ENCODE measurements at places on chromosomes 7 and 10.

DNA sequence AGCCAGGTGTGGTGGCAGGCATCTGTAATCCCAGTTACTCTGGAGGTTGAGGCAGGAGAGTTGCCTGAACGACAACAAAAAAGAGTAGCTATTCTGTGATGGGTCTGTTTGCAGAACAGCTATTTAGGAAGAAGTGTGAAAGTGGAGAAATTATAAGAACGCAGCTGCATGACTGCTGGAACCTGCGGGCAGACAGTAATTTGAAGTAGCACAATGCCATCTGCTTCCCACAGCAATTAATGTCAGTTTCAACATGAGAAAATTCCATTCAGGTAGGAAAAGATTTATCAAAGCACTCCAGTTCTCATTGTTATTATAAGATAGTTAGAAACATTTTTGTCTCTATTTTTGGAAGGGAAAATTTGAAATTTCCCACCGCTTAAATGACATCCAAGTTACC lies 21.5 kb downstream of the LAMB1 start:
- no peak for DNase-seq

GRCh38 chr7:35536396-35536826 lies 158.5 kb downstream of the HERPUD2 start:
- no peak for DNase-seq

DNA sequence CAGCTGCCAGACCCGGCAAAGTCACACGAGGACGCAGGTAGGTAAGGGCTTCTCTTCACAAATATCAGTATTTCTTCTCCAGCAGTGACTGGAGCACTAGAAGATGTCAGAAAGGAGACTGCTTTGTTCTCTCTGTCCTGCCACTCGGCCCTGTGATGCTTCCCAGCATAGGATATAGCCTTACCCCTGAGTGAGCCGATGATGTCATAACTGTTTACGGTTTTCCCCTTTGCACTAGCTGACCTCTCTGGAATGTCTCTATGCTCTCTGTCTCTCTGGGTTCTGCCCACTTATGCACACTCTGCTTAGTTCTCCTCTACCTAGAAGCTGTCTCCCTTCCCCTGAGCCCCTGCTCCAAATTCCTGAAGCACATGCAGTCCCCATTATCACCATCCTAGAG lies 167.5 kb upstream of the PODXL start:
- no peak for DNase-seq

- DNase-seq: no peak
Observed at GRCh38 chr10:43258211-43258561, 8.7 kb downstream of the RASGEF1A start.

DNA sequence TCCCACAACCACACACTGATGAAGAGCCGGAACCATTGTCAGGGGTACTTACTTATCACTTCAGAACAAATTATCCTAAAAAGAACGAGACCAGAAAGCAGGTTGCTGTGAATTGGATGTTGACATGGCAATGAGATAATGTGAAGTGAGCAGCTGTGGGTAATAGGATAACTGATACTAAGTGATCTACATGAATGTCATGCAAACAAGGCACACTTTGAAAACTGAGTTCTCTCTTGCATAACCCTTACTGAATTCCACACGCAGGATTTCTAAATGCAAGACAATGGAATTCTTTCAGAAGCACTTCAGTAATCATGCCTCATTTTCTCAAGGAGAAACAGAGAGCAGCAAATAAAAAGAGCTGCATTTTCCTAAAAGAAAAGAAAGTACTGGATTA lies 242.5 kb upstream of the TMEM229A start:
- no peak for DNase-seq

- no peak for DNase-seq
Observed at GRCh38 chr10:66931340-66931948, 5.6 kb downstream of the LRRTM3 start.

DNA sequence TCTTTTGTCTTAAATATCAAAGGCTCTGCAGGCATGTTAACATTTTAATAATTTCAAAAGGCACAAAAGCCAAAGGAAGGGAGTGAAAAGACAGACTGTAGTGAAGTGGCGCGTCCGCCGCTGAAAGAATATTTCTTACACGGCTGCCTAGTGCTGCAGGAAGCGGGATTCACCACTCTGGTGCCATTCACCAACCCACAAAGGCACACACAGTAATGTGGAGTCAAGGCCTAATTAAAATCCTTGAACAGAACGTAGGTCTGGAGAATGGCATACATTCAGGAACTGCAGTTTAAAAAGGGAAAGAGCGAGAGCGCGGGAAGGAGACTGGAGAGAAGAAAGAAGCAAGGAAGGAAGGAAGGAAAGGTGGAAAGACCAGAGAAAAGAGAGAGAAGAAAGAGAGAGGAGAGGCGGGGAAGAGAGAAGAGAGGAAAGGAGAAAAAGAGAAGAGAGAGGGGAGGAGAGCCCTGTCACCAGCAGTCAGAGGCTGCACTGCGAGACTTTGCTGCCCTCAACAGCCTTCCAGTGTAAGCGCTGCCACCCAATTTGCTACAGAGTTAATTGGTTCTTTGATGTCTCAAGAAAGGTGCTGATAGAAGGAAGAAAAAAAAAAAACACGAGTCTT lies 554.0 kb downstream of the MDFIC start:
- no peak for DNase-seq

GRCh38 chr7:80027611-80028173 lies 106.9 kb upstream of the GNAI1 start:
- no peak for DNase-seq

GRCh38 chr7:8249121-8249520 lies 12.8 kb downstream of the ICA1 start:
- no peak for DNase-seq

- no peak for DNase-seq
Observed at GRCh38 chr10:71640607-71641006, 79.0 kb downstream of the C10orf105 start.

- no peak for DNase-seq
Observed at GRCh38 chr10:78366663-78367411, 333.2 kb downstream of the RPS24 start.

DNA sequence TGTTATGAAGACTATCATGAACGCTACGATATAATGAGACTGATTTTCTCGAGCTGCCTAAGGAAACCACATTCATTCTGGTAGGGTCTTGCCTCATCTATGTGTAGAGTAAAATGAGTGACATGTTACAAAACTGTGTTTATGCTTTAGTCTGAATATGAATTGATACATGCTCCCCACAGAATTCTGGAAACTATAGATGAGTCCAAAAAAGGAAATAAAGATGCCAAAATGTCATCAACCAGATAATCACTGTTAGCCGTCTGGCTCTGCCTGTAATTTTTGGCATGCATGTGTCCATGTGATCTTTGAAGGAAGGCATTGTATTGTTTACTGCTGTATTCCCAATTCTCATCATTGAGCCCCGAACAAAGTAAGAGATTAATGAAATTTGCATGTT lies 42.6 kb upstream of the GPR37 start:
- no peak for DNase-seq

- DNase-seq: no peak
Observed at GRCh38 chr7:2245883-2246675, 4.1 kb downstream of the NUDT1 start.

GRCh38 chr7:17013204-17013603 lies 131.4 kb upstream of the AGR3 start:
- no peak for DNase-seq

- no peak for DNase-seq
Observed at GRCh38 chr10:118042336-118042735, 4.4 kb downstream of the RAB11FIP2 start.

GRCh38 chr7:121102619-121103018 lies 114.1 kb downstream of the CPED1 start:
- DNase-seq: no peak

DNA sequence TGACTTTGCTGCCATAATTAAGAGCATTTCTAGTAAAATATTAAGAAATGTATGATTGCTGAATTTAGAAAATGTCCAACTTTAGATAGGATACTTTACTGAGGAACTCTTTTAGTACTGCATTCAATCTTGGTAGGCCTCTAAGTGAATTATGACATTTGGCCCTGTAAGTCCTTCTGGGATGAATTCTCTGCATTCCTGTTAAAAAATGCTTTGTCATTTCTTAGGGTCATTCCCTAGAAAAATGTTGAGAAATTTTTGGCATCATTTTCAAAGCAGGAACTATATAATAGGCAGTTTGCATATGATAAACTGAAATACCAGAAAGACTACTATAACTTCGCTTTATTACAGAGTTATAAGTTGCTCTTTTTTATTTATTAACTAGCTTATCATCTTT lies 69.3 kb upstream of the PRR15 start:
- no peak for DNase-seq

GRCh38 chr7:155252444-155252887 lies 45.2 kb upstream of the INSIG1 start:
- no peak for DNase-seq

DNA sequence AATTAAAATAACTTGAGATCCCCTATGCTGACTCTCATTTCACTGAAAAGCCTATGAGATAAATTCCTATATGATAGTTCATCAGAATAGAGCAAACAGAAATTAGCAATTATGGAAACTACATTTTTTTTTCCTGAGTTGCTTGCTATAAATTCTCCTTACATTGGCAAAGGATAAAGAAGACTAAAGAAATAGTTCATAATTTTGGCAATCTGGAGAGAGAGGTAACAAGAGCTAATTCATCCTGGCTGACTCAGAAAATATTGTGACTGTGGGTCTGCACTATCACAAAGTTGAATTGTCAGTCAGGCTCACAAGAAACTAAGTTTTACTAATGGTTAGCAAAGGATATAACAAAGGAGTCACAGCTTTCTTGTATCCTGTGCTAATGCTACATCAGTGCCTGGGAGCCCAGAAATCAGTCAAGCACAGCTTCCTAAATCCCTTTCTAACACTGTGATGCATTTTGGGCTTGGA lies 483.0 kb downstream of the MAGI2 start:
- DNase-seq: no peak

GRCh38 chr7:99505324-99505662 lies 831 bp downstream of the ZKSCAN5 start:
- DNase-seq: no peak

DNA sequence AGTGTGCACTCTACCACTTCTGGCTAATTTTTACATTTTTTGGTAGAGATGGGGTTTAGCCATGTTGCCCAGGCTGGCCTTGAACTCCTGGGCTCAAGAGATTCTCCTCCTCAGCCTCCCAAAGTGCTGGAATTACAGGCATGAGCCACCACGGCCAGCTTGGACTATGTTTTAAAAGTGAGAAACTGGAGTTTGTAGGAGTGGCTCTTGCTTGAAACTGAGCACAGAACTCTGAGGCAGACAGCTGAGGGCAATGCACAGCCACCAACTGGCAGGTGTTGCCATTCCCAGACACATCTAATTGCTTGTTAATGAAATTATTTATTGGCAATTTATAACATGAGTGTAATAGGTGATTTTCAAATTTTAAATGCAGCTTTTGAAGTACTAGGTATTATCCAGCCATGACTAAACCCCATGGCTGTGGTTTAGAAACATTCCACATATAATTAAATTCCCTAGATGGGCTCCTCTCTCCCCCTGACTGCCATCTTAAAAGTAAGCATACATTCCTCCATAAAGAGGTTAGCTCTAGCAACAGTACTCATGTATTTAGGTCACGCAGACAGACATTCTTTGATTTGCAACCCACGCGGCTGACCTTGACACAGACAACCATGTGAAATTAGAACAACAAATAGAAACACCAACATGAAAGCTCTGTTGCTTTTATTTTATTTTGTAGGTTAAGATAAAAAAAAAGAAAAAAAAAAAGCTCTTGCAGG lies 19.8 kb downstream of the PANK1 start:
- DNase-seq: no peak

GRCh38 chr7:44278451-44279161 lies 46.8 kb downstream of the CAMK2B start:
- no peak for DNase-seq

DNA sequence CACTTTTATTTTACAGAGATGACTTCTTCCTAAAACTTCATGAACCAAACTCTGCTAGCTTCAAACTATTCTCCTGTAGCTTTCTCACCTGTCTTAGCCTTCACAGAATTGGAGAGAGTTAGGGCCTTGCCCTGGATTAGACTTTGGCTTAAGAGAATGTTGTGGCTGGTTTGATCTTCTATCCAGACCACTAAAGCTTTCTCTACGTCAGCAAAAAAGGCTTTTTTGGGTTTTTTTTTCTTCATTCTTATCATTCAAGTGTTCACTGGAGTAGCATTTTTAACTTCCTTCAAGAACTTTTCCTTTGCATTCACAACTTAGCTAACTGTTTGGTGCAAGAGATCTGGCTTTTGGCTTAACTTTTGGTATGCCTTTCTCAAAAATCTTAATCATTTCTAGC lies 19.3 kb upstream of the CCDC172 start:
- no peak for DNase-seq

DNA sequence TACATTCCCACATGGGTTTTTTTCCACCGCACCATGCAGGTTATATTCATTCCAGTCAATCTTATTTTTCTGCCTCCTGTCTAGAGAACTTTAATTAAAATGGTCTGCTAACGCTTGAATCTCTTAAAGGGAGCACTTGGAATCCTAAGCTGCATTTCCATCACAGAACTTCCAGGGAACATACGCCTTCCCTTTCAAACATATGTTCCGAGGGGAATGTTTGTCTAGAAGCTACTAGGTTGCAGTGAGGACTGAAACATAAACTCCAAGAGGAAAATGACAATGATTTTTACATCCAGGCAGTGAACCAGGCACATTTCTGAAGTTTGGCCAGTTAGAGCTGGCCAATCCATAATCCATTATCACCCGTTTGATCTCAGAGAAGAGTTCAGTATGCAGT lies 375.5 kb upstream of the NRP1 start:
- no peak for DNase-seq

- no peak for DNase-seq
Observed at GRCh38 chr7:133207687-133208086, 45.2 kb upstream of the EXOC4 start.

DNA sequence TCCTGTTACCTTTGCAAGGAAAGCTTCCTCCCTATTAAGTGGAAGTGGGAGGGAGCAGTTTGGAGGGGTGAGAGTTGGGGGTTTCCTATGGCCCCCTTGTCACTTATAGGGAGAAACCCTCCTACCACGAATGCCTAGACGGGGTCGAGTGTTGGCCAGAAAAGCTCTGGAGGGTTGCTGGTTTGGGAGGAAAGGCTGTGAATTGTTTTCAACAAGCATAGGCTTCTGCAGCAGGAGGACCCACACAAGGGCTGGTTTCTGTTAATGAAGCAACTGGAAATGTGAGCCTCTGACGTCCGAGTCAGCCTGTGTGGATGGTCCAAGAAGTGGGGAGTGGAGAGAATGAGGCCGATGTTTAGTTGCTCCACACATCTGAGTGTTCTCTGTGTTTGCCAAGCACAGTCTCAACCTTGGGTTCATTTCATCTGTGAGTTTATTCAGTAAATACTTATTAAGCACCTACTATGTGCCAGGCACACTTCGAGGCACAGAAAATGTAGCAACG lies 37.3 kb upstream of the LEP start:
- DNase-seq: no peak

- peak; percentile 15 for DNase-seq
Observed at GRCh38 chr10:58291538-58292174, 22.7 kb downstream of the CISD1 start.

Measured in CD4-positive, alpha-beta T cell treated with Interferon gamma for 1 hour (primary cell).